NCI-H1436 (cell line): ENCODE measurements at places on chromosomes 3 and 15.
A peak's percentile ranks its signal among the peaks of the same experiment; 100 is the strongest.

- no peak for DNase-seq
Measured at GRCh38 chr3:56655709-56656108, 27.4 kb downstream of the TASOR start.

DNA sequence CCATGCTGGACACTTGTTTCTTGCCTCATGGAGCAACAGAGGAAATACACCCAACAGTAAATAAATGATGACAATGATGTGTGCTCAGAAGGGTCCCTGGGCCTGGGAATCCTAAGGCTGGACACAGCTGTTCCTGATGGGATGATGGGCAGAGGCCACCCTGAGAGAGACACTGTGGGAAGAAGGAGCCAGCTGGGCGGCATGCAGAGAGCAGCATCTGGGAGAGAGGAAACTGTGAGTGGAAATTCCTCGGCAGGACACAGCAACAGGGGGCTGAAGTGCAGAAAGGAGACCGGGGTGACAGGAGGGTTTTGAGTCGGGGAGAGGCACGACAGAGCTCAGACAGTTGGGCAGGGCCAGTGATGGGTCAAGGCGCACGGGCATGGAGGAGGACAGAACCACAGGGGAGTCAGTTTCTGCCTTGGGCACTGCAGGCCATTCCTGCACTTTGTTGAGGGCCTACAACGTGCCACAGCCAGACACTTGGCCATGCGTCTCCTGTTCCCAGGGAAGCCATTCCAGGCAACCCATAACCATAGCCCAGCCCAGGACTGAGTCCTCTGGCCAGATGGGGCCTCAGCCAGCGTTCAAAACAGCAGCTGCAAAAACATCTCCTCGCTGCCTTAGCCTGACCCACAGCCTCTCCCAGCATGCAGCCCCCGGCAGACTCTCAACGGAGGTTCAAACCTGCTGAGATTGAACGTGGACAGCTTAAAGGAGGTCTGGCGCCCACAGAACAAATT lies 36.7 kb upstream of the SLC6A1 start:
- no peak for DNase-seq

DNA sequence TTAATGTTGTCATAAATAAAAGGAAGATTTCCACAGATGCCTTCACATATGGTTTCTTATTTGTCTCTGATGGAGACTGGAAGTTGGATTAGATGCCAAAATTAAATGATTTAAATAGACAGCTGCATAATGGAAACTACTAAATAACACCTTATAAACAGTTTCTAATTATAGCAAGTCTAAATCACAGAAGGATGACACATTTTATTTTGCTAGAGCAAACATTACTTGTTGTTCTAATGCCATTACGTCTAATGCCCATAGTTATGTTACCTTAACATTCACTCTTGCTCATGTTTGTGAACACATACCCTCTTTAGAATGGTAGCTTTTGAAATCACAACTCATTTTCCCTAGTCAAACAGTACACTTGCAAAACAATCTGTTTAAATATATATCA lies 92.8 kb downstream of the ZIC4 start:
- no peak for DNase-seq

- DNase-seq: no peak
Measured at GRCh38 chr3:172224560-172225214, 185.3 kb downstream of the FNDC3B start.

DNA sequence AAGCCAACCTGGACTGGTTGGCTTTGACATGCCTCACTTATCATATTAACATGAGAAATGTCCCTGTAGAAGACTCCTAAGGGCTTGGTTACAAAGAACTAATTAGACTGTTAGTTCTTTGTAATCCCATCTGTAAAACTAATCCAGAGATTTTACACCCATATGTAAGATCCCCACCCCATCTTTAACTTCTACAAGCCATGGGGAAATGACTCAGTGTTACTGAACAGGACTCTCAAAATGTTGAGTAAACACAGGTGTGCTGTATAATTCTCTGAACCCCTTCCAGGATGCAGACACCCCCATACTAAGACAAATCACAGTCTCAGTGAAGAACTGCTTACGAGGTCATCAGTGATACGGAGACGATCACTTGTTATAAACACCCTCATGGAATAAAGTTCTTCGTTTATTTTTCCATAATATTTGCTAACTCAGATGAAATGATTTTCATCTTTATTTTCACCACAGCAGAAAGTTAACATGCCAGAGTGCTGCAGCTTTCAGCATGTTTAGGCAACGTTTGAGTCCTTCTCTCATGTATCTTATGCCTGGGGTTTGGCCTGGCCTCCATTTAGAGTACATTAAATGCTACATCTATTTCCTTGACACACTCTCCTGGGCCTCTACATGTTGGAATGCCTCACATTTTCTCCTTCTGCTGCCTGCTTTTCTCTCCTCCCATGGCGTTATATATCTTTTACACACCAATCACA lies 55.3 kb upstream of the LEKR1 start:
- no peak for DNase-seq

DNA sequence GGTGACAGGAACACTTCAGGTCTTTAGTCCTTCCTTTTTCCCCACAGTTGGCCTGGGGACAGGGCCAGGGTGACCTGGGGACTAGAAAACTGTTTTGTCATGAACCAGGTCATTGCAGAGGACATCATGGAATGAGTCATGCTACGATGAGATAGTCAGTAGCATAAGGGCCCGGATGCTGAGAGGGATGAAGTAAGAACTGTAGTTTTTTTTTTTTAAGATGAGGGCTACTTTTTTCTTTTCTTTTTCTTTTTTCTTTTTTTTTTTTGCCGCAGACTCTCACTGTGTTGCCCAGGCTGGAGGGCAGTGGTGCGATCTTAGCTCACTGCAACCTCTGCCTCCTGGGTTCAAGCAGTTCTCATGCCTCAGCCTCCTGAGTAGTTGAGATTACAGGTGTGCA lies 8.0 kb downstream of the MAP2K5 start:
- no peak for DNase-seq

GRCh38 chr3:106348139-106348690 lies 479.4 kb upstream of the CBLB start:
- DNase-seq: no peak

DNA sequence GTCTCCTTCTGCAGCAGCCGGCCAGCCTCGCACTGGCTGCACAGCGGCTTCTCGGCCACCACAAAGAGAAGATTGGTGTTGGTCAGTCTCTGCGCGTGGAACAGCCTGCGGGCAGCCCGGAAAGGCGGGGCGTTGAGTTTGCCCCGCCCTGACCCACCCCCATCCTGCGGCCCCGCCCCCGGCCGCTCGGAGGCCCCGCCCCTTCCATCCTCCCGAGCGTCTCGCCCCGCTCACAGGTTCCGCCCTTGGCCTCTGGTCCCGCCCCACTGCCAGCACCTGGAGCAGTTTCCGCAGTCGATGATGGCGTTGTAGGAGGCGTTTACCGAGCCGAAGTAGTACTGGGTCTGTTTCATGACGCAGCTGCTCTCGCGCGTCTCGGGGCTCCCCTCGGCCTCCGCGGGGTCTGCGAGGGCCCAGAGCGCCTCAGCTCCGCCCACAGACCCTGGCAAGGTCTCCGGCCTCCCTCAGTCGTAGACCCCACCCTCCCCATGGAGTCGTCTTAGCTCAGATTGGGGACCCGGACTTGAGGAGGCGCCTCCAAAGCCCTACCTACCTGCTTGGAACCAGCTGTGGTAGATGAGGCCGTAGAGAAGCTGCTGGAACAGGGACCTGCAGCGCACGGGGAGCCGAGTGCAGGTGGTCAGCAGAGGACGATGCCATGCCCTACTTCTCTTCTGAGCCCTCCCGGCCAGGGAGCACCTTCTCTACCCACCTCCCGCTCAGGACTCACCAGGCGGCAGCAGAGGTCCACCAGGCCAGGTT lies 5.9 kb upstream of the TMEM115 start:
- peak; percentile 67 for DNase-seq

DNA sequence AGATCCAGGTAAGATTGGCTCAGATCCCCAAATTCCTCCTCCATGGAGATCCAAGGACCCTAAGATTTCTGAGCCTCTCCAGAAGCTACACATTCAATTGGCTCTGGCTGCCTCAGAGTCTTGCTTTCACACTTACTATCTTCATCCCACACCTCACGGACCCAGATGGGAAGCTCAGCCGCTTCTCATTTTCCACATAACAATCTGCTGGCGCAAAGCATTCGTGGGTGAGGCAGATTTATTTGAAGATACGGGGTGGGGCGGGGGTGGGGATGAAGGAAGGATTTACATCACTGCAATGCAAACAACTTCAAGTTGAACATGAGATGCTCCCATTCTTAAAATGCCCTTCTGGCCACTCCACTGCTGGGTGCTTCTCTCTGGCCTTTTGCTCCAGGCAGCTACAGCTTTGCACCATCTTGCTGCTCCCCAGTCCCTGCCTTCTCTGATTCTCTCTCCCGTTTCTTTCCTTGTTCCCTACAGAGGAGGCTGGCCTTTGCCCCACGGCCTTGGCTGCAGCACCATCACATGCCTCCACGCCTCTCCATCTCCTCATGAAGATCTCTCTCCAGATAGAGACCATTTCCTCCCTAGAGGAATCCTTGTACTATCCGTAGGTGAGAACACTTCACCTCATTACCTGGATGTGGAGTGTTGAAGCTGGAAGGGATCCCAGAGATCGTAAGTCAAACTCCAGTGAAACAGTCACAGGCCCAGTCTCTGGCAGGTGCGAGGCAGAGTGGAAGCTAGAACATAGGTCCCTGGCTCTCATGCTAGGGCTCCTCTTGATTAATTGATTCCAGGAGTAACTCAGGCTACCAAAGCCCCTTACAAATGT lies 175.9 kb downstream of the RPLP1 start:
- no peak for DNase-seq

DNA sequence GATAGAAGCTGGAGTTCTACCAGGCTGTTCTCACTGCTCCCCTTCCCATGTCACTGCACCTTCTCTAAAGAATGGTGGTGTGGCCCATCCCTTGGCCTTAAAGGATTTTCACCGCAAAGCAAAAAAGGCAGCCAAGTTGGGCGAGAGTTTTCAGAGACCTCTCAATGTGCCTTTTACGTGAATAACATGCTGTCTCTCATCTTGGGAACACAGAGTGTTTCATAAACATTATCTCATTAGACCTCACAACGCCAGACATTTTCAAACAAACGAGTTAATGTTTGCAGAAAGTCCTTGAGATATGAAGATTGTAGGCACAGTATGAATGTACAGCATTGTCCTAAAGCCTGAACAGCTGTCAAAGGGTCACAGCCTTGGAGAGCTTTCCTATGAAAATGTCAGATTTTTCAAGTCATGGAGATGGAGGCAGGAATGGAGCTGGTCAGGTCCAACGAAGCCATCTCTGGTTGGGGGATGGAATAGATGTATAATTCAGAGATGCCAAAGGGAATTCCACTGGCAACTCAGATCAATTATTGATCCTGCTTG lies 21.3 kb downstream of the TM4SF1 start:
- DNase-seq: no peak
